ENCODE measurements at places on chromosomes 4 and X.

GRCh38 chrX:120302434-120302833, 8.8 kb downstream of the TMEM255A start:
- no peak for DNase-seq

GRCh38 chr4:107068116-107068515, 32.0 kb upstream of the DKK2 start:
- DNase-seq: no peak

- no peak for DNase-seq
Observed at GRCh38 chr4:14631806-14632440, 370.4 kb upstream of the CPEB2 start.

DNA sequence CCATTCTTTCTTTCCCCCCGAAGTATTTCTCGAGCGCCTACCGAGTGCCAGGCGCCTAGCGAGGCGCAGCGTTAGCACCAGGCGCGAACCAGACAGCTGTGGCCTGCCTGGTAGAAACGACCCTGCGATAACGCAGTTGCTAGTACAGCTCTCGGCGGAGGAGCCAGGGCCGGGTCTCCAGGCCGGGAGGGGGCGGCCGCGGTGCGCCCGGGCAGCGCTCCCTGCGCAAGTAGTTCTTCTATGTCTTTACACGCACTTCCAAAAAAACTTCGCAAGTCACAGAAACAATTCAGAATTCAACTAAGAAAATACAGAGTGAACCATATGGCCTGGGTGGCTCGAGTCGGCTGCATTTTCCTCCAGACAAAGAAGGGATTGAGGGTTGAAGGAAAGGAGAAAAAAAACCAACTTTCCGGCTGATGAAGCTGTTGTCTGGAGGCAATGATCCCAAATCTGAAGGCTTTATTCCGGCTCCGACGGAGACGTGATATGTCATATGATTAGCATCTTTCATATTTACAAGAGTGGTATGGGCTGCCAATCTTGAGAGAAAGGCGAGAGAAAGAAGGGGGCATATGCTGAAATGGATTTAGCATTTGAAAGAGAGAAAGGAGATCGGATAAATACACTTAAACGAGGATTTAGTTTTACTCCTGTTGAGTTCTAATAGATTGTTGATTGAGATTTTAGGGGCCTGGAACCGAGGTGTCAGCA, 7.2 kb upstream of the NEUROG2 start:
- DNase-seq: no peak

All from HTR-8/SVneo (cell line).